HCEC 1CT (cell line): ENCODE measurements at places on chromosomes 12 and 14.
A peak's percentile ranks its signal among the peaks of the same experiment; 100 is the strongest.

- DNase-seq, result peak; percentile 49
Measured at GRCh38 chr12:67748743-67749040, 100.1 kb downstream of the DYRK2 start.

DNA sequence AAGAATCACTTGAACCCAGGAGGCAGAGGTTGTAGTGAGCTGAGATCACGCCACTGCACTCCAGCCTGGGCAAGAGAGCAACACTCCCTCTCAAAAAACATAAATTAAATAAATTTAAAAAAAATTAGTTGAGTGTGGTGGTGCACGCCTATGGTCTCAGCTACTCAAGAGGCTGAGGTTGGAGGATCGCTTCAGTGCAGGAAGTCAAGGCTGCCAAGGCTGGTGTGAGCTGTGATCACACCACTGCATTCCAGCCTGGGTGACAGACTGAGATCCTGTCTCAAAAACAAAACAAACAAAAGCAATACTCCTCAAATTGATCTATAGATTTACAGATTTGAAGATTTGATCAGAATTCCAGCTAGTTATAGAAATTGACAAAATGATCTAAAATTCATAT, 92.7 kb upstream of the RESF1 start:
- DNase-seq, result no peak

- peak; percentile 62 for DNase-seq
Measured at GRCh38 chr12:104137001-104137901, 759 bp downstream of the NFYB start.

- DNase-seq, result no peak
Measured at GRCh38 chr12:60210756-60211155, 614.9 kb downstream of the SLC16A7 start.

GRCh38 chr14:99168330-99168729, 103.7 kb downstream of the BCL11B start:
- no peak for DNase-seq

- DNase-seq, result peak; percentile 27
Measured at GRCh38 chr12:49413796-49414195, 46.5 kb downstream of the SPATS2 start.

DNA sequence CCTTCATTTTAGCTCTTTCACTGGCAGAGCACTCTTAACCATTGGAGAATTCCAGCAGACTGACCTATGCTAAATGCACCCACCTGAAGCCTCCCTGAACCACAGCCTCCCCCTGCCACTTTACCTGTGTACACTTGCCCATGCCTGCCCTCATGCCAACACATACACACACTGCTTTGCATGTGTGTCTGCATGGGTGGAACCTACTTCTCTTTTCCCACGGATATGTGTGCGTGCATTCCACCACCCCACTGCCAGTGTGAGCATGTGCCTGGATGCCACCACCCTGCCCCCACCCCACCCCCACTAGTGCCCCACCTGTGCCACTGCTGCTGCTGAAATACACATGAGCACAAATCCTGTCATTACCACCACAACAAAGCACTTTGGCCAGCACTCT, 49.5 kb upstream of the EEA1 start:
- DNase-seq, result no peak

DNA sequence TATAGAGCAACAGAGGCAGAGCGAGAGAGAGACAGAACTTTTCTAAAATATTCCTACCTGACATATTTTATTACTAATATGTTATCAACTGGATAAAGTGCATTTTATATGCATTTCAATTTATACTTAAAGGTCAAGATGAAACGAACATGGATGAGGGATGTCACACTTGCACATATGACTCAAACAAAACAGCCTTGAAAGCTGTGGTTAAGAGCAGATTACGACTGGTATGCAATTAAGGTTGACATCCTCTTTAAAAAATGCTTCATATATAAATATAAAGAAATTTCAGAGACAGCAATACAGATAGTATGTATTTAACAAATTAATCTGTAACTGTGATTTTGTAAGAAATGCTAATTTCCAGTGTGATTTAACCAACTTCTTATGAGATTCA, 52.5 kb downstream of the LMO3 start:
- peak; percentile 69 for DNase-seq

DNA sequence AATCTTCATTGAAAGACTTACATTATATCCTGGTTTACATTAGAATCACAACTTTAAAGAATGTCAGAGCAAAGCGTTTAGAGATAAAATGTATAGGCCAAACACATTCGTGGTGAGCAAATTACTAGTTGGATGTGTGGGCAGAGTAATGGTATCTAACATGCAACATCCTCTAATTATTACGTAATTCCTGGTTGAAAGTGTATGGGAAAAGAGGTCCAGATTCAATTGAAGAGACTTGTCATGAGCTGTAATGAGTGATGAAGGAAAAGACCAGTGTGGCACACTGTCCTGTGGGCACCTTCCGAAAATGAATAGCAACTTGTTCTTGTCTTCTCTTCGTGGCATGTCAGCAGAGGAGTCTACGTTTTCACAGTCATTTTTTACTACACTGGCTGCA, 192.8 kb downstream of the LRIG3 start:
- no peak for DNase-seq

DNA sequence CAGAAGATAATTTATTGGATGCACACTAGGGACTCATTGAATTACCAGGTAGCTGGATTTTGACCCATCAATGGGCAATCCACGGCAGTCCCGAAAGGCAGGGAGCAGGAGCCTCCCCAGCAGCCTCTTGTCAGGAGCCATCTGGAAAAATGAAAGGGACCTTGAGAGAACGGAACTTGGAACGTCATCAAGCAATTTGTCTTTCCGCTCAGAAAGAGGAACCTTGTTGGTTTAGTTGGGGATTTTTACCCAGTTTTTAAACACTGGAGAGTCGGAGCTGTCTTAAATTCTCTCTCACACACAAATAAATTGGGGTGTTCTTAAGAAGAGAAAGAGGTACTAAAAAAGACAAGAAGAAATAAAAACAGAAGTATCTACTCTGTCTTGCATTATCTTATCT, 1351.7 kb upstream of the TMEM132C start:
- no peak for DNase-seq

DNA sequence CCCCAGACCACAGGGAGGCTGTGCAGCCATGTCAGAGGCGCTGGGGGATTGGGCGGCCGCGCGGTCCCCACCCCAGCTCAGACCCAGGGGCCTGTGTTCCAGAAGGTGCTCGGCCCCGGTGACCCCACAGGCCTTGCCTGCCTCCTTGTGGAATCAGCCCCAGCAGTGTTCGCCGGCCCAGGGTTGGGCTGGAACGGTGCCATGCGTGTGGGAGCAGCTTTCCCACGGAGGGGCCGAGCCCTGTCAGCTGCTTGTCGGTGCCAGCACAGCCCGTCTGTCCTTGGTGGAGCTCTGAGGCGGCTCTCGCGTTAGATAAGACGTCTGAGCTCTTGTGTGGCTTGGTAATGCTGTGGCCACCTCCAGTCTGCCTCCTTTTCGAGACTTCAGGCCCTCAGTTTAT, 8.5 kb downstream of the ZFYVE21 start:
- no peak for DNase-seq

- no peak for DNase-seq
Measured at GRCh38 chr12:117356048-117356447, 5.4 kb downstream of the NOS1 start.

- no peak for DNase-seq
Measured at GRCh38 chr12:88756153-88756552, 175.9 kb upstream of the KITLG start.

DNA sequence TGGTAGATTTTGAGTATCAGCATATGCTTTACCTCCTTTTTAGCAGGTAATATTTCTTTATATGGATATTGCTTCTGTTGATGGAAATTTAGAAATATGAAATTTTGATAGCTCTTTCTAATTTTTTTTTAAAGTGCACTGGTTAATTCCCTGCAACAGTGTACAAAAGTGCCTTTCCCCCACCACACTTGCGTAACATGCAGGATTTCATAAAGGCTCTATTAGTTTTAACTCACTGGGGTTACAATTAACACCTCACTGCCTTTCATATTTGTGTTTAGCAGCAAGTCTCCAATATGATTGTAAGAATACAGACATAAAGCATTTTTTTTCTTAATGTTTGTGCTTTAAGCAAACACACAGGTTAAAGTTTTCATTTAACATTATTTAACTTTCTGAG, 25.6 kb downstream of the MNAT1 start:
- DNase-seq, result no peak

GRCh38 chr14:67186172-67186768, 3.0 kb upstream of the GARIN2 start:
- DNase-seq, result no peak

- DNase-seq, result no peak
Measured at GRCh38 chr14:76976240-76977005, 52.1 kb downstream of the IRF2BPL start.

GRCh38 chr12:129909051-129910020, 5.5 kb upstream of the TMEM132D start:
- DNase-seq, result no peak

- DNase-seq, result no peak
Measured at GRCh38 chr14:50037852-50038251, 78.5 kb downstream of the VCPKMT start.

DNA sequence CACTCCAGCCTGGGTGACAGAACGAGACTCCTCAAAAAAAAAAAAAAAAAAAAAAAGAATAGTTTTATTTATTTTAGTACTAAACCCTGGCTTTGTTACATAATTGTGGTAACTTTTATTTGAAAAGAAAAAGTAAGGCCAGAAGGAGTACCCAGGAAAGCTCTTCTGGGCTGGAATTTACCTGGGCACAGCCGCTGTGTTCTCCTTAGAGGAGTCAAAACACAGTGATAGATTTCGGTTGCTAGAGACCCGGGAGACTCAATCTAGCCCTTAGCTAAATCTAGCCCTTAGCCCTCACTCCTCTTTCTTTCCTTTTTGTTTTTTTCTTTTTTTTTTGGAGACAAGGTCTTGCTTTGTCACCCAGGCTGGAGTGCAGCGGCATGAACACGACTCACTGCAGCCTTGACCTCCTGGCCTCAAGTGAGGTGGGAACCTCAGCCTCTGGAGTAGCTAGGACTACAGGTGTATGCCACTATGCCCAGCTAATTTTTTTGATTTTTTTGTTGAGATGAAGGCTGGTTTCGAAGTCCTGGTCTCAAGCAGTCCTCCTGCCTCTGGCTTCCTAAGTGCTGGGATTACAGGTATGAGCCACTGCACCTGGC, 49.7 kb downstream of the SYNE2 start:
- no peak for DNase-seq

DNA sequence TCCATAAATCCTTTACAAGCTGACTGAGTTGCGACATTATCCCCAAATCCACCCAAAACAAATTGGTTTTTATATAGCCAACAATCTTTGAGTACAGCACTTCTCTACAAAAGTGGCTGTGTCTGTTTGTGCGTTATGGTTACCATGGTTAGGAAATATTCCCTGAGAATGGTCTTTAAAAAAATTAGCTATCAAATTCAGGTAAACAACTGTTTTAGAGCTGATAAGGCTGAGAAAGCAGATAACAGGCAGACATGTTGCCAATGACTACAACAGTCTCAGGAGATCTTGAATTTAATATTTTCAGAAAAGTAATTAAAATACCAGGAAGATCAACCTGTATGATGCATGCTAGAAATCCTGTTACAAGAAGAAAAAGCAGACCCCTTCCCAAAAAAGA, 248.0 kb downstream of the RASSF9 start:
- no peak for DNase-seq

DNA sequence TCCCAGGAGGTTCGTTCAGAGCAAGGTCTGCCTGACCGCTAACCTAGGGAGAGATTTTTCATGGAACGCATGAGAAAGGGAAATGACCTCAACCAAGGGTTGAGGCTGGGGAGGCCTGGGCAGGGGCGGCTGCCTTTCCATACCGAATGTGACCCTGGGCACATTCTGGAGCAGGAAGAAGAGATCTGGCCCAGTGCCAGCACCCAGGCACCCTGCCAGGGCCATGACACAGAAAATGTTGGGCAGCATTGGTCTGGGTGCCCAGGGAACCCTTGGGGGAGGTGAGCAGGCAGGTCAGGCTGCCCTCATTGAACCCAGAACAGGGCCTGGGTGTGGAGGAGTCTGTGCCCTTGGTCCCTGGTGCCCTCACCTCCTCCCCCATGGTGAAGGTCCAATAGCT, 106.8 kb downstream of the CALM1 start:
- no peak for DNase-seq

GRCh38 chr12:69688021-69688420, 11.1 kb downstream of the BEST3 start:
- DNase-seq, result peak; percentile 21

- DNase-seq, result no peak
Measured at GRCh38 chr12:40034712-40035111, 71.2 kb downstream of the SLC2A13 start.

DNA sequence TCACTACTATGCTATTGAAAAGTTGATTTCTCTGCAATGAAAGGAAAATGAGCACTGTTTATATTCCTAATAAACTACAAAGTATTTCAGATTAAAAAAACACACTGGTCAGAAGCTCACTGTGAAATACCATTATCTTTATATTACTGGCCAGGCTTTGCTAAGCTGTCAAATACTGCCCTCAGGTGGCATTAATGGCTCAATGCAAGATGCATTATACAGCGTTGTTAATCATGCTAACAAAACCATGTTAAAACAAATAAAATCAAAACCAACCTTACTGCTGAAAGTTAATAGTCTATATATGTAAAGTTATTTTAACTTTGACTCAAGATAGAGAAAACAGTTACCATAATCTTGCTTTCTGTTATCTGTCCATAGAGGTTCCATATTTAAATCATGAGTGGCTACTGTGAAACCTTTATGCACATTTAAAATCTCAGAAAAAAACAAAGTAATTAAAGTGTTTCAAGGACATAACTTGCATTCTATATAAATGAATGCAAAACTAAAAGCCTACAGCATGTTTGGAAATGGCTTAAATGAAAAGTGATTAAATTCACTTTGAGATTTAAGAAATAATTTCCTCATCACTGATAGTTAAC, 121.7 kb downstream of the RALGAPA1 start:
- peak; percentile 49 for DNase-seq

DNA sequence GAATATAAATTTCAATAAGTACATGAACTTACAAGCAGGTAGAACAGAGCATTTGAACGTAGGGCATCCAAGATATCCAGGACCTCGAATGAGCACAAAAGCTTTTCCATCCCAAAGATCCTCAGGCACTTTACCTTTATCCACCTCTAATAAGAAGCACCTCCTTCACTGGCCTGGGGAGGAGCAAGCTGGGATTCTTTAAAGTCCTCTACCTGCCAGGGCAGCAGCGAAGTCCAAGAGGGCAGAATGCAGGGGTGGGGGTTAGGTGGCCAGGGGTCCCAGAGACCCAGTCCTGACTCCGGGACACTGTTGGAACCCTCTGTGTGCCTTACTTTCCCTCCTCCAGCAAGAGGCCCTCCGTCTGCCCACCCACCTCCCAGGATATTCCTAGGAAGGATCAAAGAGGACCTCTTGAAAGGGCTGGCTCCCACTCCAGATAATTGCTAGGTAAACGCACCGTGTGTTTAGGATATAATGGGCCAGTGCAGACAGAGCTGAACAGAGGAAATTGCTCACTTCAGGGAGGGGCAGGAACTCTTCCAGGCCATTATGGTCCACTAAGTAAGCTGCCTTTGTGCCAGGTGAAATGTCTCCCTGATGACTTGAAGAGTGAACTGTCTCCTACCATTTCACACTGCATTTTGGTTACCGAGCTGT, 68.1 kb downstream of the TTC9 start:
- no peak for DNase-seq

DNA sequence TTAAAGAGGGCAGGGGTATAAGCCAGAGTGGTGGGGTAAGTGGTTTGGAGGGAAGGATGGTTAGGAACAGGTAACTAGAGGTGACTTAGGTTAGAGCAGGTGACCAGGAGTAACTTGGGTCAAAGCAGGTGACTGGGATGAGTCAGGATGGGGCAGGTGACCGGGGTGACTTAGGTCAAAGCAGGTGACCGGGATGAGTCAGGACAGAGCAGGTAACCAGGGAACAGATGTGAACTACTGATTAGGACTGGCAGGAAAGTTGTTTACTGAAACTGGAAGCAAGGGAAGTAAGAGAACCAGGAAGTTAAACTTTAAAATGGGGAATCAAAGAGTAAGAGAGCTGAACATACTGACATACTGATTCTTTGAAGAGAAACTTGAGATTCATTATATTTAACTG, 57.4 kb downstream of the FSCB start:
- DNase-seq, result no peak
